ENCODE measurements at places on chromosomes 12 and 14.

GRCh38 chr12:122389677-122390076 is 32.8 kb downstream of the CLIP1 start:
- DNase-seq, result no peak

DNA sequence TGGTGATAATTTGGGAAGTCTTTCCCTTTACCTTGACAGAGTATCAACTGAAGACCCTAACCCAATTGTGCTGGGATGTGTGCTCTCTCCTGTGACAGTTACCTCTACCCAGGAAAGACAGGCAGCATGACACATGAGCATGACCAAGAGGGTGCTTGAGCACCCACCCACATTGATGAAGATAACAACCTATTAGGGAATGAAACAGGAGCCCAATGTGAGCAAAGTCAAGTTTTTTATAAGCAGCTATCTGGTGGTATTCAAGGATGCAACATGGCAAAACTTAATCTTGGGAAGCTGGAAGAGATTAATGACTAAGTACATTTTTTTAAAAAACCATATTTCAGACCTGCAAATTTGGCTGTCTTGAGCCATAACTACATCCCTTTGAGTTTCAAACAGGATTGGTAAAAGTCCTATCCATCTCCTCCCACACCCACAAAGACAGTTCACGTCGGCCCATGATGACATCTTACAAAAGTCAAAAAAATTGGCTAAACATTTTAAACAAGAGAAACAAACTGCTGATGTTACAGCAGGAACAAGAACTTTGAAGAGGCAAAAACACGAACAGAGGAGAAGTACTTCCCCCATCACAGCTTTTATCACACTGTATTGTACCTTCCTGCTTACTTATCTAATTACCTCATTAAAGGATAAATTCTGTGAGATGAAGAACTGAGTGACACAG is 60.3 kb downstream of the MED13L start:
- DNase-seq, result no peak

DNA sequence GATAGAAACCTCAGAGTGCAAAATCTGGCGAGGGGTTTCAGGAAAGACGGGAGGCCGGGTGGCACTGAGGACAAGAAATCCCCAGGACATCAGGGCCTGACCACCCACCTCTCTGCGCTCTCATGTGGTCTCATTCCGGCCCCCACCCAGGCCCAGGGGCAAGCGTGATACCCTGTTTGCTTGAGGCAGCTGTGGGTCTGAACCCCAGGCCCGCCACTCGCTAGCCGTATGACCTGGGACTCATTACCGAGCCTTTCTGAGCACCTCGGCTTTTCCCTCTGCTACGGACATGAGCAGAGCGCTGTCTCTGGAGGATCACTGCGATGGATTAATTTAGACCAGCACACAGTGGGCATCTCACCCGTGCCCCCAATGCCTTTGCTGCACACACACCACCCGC is 25.5 kb upstream of the BCDIN3D start:
- DNase-seq, result no peak

DNA sequence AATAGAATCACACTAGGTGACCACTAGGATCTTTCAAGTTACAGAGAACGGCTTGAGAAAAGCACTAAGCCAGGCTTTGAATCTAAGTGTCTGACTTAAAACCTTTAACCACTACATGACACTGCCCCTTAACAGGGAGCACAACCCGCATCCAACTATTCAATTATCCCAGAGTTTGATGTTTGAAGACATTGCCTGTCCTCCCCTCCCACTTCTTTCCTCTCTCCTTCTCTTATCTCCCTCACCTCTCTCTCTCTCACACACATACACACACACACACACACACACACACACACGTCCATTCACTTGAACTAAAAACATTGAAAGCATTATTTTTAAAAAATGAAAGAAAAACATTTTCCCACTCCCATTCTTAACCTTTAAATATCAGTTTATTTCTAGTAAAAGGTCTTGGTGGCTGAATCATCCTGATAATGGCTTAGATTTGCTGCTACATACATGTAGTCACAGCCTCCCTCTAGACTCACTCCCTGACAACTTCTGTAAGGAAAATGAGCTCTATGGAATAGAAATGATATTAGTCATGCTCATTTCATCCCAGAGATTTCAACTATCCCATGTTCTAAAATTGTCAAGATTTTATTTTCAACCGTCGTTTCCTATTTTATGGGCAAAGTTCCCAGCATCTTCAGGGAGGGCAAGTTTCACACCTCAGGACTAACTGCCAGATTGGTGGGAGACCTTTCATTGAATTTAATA is 53.5 kb upstream of the RAP1B start:
- DNase-seq, result no peak

DNA sequence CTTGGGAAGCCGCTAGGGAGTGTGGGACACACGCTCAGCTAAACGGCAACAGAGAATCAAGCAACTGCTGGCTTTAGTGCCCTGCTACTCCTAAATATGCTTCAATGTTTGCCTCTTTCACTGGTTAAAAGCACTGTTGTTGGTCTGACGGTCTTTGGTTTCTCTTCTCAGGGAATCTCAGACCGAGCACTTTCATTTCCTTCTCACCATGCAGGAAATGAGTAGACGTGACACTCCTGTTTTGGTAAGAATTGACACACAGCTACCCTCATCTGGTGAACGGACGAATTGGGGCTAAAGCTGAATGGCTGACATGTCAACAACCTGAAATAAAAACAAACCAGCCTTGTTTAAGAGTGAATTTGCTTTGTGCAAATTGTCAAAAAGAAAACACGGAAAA is 57.5 kb upstream of the PIWIL1 start:
- peak; percentile 51 for DNase-seq
